ENCODE measurements at places on chromosomes 1 and 21.

- DNase-seq = peak; percentile 100
Observed at GRCh38 chr1:18727956-18728355, 97.3 kb downstream of the PAX7 start.

- no peak for DNase-seq
Observed at GRCh38 chr1:162670928-162671663, 38.8 kb downstream of the DDR2 start.

DNA sequence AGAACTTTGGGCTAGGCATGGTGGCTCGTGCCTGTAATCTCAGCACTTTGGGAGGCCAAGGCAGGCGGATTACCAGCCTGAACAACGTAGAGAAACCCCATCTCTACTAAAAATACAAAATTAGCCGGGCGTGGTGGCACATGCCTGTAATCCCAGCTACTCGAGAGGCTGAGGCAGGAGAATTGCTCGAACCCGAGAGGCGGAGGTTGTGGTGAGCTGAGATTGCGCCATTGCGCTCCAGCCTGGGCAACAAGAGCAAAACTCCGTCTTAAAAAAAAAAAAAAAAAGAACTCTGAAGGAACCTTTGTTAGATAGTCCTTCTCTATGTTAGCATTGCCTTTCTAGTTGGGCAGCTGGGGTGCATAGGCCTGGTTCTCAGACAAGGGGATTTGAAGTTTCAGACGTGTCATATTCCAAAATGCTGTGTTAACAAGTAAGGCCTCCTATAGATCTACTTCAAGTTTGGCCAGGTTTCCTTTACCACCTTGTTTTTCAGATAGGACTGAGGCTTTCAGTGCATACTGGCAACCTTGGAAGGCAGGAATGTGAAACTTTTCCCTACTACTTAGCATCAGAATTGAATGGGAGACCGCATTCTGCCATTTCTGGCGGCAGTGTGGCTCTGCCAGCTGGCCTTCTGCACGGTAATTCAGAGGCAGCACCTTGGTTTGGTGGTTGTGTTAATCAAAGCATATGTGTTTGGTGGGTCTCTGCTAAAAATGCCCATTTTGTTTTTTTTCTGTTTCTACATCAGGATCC, 6.1 kb downstream of the UQCRH start:
- no peak for DNase-seq

GRCh38 chr1:104761961-104762570, 1012.4 kb downstream of the AMY1C start:
- DNase-seq = peak; percentile 95

DNA sequence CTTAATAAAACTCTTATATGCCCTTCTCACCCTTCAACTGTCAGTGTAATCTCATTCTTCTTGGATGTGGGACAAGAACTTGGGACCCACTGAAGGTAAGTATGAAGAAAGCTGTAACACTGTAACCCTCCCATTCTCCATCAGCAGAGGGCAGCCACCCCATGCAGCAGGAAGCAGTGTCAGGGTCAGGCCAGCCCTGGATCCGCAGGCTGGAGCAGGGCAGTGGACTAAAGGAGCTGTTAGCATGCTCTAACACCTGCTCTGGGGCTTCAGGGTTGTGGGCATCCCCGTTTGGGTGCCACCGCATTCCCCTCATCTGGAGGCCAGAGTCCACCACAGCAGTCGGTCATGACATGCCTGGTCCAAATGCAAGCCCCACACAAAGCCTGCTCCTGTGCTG, 156.5 kb downstream of the HIVEP3 start:
- no peak for DNase-seq

GRCh38 chr1:105005594-105006195, 1256.0 kb downstream of the AMY1C start:
- DNase-seq = no peak

DNA sequence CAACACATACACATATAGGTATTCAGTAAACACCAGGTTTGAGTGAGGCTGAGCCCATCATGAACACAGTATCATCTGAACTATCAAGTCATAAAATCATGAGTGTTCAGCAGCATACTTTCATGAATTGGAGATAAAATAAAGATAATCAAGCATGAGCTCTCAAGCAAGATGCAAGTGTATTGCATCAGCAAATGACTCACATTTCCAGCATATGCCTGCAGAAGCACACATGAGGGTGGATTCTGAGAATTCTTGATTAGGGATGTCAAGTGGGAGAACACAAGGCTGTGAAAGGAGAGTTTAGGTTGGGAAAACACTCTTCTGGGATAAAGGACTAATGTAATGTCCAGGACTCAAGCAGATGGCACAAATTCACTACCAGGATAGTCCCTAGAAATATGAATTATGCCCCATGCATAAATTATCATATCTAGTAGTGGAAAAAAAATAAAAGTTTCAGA, 299.2 kb downstream of the SRGAP2C start:
- DNase-seq = no peak

DNA sequence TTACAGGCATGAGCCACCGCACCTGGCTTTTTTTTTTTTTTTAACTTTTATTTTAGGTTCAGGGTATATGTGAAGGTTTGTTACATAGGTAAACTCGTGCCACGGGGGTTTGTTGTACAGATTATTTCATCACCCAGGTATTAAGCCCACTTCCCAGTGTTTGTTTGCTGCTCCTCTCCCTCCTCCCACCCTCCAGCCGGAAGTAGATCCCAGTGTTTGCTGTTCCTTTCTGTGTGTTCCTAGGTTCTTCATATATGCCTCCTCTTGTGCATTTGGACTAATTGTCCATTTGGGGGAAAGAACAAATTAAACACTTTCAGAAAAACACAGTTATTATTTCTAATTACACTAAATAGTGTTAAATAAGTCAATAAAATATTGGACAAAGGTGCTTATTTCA, 1.1 kb upstream of the SLC2A7 start:
- DNase-seq = no peak

GRCh38 chr1:31505911-31506497, 70.3 kb upstream of the TINAGL1 start:
- DNase-seq = no peak

GRCh38 chr21:34878501-34878900, 170.6 kb downstream of the RUNX1 start:
- no peak for DNase-seq

GRCh38 chr1:6544831-6545230, 9.5 kb downstream of the NOL9 start:
- DNase-seq = no peak

GRCh38 chr1:92511541-92511940, 24.8 kb upstream of the GFI1 start:
- no peak for DNase-seq

DNA sequence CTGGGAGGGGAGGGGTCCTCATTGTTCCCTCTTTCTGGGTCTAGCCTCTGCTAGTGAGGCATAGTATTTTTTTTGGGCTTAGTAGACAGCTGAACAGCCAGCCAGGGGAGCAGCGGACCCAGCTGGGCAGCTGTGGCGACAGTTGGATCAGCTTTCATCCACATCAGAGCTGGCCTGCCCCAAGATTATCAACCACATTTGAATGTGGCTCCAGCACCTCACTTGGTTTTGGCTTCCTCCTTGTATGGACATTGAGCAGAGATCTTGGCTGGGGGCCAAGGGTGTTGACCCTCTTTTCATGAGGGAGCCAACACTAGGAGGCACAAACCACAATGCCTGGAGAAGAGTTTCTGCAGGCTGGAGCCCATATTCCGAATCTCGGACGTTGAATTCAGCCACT, 25.0 kb downstream of the WNT4 start:
- no peak for DNase-seq

DNA sequence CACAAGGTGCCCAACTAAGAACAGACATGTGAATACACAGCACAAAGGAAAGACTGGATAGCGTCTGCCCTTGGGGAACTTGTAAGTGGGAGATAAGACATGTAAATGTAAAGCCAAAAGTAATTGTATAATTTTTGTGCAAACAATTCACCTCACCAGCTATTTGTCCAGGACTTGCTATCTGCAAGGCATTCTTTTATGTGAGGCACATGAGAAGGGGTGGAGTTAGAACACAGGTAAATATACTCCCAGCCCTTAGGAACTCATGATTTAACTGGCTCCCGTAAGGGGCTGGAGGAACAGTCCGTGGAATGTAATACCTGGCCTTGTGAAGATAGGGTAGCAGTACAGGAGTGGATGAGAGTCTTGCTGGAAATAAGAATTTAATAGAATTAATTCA, 61.3 kb downstream of the CDK18 start:
- DNase-seq = no peak

DNA sequence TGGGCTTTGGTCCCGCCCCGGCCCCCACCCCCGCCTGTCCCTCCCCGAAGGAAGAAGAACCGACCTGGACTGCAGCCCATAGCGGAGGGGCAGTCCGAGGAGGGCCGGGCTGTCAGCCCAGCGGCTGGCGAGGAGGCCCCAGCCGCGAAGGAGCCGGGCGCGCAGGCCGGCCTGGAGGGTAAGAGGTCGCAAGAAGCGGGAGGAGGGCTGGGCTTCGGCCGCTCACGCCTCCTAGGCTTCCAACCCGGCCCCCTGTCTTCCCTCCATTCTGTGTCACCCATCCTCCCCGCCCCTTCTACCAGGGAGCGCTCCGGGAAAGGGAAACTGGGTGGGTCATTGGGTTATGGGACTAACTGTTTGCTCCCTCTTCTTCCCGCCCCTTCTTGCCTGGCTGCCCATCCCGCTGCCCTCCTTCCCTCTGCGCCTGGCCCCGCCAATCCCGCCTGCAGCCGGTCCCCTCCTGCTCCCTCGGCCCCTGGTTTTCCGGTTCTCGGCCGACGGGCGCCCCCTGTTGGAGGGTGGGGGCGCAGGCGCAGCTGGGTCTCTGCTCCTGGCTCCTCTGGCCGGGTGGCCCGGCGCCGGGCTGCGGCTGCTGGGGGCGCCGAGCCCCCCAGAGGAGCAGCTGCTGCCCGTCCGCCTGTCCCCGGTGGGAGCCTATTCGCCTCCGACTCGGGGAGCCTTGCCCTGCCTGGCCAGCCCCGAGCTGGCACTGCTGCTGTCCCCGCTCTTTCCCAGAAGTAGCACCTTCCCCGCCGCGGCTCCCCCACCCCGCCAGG, 2.4 kb downstream of the RUSC1 start:
- DNase-seq = peak; percentile 96

DNA sequence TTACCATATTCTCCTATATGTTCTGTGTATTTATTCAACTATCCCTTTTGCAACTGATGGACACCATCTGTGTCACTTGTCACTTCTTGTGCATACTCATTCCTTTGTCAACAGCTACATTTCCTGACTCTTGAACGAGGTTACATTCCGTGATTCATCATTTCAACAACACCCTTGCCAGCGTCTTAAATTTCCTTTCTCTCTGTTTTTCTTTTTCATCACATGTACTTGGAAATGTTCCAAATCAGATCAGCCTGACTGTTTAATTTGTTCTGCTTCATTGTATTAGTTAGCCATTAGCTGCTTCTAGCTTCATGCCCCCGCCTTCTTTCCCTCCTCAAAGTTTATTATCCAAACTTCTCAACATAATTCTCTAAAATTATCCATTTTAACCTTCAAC, 173.0 kb downstream of the ADGRL4 start:
- DNase-seq = no peak

- peak; percentile 94 for DNase-seq
Observed at GRCh38 chr1:203216274-203217138, 13.0 kb downstream of the CHIT1 start.

DNA sequence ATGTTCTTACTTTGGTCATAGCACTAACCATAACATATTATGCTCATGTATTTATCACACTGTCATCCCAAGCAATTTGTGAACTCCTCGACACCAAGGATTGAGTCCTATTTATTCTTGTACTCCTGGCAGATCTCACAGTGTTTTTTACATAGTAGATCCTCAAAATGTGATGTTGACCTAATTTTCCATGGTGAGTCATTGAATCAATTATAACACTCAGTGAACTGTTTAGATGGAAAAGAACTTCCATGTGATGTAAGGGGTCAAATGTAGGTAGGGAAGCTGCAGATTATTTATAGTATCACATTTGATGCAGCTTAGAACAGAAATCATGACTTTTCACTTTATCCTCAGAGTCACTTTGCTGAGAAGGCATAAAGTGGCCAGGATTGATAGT, 281.9 kb upstream of the ADAMTS5 start:
- no peak for DNase-seq

- no peak for DNase-seq
Observed at GRCh38 chr21:43188592-43189210, 19.9 kb downstream of the CRYAA start.
